ENCODE measurements at places on chromosomes 12 and 14. TPM values are rescaled to one million over a fixed set of nuclear protein-coding genes. Genes with fewer than 3 reads are reported as not detected.

KRT78 gene
- 13.7 TPM for total RNA-seq

DNA sequence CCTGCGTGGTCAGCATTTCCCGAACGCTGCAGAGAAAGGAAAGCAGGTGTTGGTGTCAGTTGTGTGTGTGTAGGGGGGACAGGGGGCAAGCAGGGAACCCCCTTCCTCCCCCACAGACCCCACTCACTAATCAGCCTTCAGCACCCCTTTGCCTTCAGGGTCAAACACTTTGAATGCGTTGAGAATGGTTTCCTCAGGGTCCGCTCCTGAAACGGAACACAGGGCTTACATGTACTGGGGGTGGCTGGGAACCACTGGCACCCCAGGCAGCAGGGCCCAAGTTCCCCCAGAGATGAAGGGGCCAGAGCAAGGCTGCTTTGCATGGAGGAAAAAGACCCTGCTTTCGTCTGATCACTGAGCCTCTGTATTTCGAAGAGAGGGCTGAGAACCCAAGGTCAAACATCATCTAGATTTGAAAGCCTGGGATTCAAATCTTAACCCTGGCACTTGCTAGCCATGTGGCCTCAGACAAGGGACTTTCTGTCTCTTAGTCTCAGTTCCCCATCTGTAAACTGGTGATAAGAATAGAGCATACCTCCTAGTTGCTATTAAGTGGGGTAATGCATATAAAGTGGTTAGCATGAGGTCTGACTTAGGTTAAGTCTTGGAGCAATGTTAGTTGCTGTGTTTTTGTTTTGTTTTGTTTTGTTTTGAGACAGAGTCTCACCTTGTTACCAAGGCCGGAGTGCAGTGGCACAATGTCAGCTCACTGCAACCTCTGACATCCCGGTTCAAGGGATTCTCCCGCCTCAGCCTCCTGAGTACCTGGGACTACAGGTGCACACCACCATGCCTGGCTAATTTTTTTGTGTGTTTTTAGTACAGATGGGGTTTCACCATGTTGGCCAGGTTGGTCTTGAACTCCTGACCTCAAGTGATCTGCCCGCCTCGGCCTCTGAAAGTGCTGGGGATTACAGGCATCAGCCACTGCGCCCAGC, 7.0 kb downstream of the MYL2 start:
- no peak for DNase-seq

NOVA1 gene
- 11.5 TPM for total RNA-seq

CMKLR1 gene
- 10.0 TPM for total RNA-seq

RBM23 gene
- 50.2 TPM for total RNA-seq

DNA sequence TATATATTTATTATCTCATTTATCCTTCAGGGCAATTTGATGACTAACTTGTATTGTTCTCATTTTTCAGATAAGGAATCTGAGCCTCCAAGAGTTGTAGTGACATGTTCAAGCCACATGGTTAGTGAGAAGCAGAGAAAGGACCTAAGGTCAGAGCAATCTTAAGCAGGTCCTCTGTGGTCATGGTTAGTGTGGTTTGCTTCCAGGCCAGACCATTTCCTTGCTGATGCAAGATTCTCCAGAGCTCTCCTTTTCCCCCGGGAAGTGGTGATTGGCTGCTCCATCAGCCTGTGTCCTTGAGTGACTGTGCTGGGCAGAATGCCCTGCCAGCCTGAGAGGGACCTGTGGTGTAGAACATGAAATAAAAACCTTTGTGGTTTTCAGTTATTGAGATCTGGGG, 141.3 kb downstream of the KTN1 start:
- DNase-seq: no peak

DNA sequence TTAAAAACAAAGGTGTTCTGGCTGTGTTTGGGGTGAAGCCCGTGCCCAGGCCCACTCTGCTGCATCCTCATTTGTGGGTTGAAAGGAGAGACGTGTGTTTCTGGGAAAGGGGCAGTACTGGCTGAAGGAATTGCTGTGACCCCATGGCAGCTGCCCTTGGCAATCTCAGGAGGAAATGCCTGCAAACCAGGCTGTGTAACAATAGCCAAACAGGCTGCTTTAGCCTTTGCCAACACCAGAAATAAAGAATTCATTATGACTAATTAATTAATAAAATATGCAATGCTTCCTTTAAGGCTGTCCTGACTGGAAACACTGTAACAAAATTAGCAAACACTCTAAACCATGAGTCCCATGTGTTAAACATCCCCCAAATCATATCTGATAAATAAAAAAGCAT, 53.0 kb upstream of the KRR1 start:
- DNase-seq: no peak

DNA sequence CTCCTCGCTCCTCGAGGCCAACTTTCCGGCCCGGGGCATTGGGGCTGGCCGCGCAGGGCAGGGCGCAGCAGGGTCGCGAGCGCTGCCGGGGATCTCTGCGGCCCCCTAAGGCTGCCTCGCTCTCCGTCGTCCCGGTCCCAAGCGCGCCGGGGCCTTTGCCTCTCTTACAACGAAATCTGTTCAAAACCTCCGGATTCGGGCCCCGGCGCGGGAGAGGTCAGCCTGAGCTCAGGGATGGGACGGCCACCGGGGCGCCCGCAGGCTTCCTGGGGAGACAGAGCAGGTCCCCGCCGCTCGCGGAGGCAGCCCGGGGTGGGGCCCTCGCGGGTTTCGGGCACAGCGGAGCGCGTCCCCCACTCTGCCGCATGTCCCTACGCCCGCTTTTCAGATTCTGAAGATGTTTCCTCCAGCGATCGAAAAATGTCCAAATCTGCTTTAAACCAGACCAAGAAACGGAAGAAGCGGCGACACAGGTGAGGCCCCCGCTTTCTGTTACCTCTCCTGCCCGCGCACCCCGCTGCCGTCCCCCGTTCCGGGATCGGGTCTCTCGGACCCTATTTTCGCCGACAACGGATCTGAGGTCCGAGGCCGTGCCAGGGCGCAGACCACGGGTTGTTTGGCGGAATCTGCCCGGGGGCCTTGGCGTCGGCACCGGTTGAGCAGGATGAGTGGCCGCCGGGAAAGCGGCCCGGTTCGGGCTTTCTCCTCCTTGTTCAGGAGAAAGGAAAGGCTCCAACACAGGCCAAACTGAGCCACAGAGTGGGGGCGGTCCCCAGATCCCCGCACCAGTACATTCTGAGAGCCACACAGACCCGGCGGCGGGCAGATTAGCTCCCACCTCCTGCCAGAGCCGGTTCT, 1.8 kb downstream of the VSX2 start:
- no peak for DNase-seq

DNA sequence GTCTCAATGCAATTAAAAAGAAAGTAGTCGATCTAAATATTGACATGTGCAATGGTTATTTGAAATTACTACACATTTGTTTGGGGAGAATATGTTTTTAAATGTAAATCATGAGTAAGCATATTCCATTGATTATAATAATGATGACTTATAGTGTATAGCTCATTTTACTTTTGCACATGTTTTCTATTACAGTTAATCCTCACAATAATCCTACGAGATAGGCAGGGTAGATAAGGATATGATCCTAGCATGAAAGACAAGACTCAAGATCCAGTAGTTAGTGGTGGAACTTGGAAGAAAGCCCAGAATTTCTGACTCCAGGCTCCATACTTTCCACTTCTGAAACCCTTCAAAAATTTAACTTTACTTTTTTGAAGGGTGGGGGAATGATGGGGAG, 94.0 kb downstream of the NAV3 start:
- peak; percentile 36 for DNase-seq
